PC-3 (cell line): ENCODE measurements at places on chromosomes 7 and 10. TPM values are rescaled to one million over a fixed set of nuclear protein-coding genes. Genes with fewer than 3 reads are reported as not detected.

The TAS2R41 gene
- not detected in 2 replicates for total RNA-seq

The TRIM73 gene
- 5.2 and 6.4 TPM in 2 replicates for total RNA-seq

The ZFAND2A gene
- total RNA-seq, result 11.7 and 28.4 TPM in 2 replicates

The SPDYE9 gene
- total RNA-seq, result not detected in 2 replicates

DNA sequence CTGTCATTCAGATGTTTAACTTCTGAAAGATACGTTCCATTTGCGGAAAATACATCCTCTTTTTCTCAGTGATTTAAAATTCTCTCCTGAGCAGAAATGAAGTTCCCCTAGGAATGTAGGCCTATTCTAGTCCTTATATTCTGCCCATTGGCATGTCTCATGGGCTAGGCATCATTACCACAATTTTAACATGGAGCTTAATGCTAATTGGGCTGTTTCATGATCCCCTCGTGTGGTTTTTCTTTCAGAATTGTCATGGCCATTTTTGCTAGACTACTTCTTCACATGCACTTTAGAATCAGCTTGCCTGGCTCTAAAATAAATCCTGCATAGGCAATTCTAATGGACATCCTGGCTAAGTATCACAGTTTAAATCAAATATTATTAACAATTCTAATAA lies 1.0 kb downstream of the TMEM176B start:
- no peaks in the 10 kb centered on the region for H3K4me1 ChIP-seq
- no peak for DNase-seq
- no peak overlapping the region for H3K4me3 ChIP-seq
- H3K27me3 ChIP-seq, result peaks cover 80% of the 10 kb centered on the region
- no peaks in the 10 kb centered on the region for H3K36me3 ChIP-seq

DNA sequence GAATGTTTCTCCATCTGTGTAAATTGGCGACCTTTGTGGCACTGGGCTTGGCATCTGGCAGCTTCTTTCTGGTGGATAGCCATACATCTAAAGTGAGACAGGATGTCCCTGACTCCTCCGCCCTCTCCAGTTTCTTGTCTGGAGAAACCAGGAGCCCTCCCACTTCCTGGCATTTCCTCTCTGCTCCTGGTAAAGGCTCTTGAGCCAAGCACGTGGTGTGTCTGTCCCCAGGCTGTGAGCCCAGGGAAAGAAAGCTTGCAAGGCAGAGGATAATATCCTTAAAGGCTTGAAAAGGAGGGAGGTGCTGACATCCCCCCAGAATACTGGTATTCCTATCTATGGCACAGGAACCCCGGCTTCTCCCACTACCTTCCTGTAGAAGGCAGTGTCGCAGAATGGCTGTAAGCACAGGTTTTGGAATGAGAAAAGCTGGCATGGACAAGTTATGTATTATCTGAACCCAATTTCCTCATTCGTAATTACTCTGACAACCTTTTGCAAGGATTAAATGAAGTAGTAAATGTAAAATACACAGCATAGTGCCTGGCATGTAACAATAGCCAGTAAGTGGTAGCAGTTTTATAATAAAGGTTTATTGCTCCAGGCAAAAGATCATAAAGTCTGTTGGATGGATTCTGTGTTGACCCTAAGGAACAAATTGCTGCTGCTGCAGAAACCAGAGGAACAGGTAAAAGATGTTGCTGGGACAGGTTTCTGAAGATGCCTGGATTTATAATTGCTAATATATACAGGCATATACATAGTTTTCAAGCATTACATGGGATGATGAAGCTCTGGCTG lies 11.8 kb upstream of the ACSL5 start:
- 0 out of 2 replicates have a peak overlapping the region, but pooled peaks have one; percentile 11 for H3K27ac ChIP-seq
- H3K4me1 ChIP-seq, result peaks cover 25% of the 10 kb centered on the region

DNA sequence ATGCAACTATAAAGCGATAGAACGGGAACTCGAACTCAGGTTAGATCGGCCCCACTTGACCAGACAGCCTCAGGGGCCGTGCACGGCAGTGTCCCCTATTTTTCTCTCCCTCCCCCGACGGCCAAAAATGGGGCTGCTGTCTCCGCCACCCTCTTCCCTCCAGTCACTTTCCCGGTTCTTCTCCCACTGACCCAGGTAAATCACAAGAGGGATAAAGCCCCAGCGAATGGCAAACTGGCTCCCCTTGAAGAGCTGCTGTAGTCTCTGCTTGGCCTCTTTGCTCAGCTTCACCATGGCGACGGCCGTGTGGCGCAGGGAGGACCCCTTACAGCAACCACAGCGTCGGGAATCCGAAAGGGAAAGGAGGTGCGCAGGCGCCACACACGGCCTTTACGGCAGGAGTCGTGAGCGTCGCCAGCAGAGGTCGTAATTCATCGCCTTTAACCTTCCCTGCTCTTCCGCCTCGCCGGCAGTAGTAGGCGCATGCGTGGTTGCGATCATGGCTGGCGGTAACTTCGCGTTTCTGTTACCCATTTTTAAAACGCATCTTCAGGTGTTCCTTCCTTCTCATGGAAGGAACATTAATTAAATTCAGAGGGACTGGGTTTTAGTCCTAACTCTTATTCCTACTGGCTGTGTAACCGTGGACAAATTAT lies at the start of gene TOMM7:
TOMM7 (minus strand) TSS at position 364 of the 656 bp plus-strand sequence; CDS start at position 294, 70 bp downstream.
- H3K4me3 ChIP-seq, result peak within 1 kb of the TSS; percentile 89
- peak; percentile 96 for DNase-seq
- H3K27me3 ChIP-seq, result no peaks in the 10 kb centered on the region

DNA sequence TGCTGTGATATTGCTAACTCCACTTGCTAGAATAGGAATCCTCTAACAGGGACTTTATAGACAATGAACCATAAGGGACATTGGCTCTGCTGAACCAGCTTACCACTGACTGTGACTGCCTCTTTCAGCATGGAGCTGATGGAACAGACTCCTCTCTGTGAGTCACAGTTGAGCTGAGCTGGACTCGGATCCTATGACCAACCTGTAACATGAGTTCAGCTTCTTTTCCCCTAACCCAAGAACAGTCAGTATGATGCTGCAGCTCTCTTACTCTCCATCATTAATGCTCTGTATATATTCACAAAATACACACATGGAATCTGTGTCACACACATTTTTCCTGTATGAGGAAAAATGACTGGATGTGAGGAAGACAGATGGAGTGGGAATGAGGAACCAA lies 177.9 kb upstream of the BET1 start:
- DNase-seq, result peak; percentile 80
- H3K27ac ChIP-seq, result peak overlapping the region; percentile 97
- no peak overlapping the region for H3K4me3 ChIP-seq
- H3K4me1 ChIP-seq, result peaks cover 24% of the 10 kb centered on the region
- no peaks in the 10 kb centered on the region for H3K36me3 ChIP-seq
- H3K27me3 ChIP-seq, result no peaks in the 10 kb centered on the region

- H3K36me3 ChIP-seq, result no peaks in the 10 kb centered on the region
- H3K4me1 ChIP-seq, result 0 out of 2 replicates have a peak, but pooled peaks cover 6% of the 10 kb centered on the region
- no peak overlapping the region for H3K4me3 ChIP-seq
- DNase-seq, result no peak
Measured at GRCh38 chr7:37942934-37943610, 22.6 kb downstream of the EPDR1 start.

- H3K36me3 ChIP-seq, result no peaks in the 10 kb centered on the region
- H3K27me3 ChIP-seq, result no peaks in the 10 kb centered on the region
- H3K4me3 ChIP-seq, result peak overlapping the region; percentile 52
- DNase-seq, result peak; percentile 87
- peaks cover 54% of the 10 kb centered on the region for H3K4me1 ChIP-seq
Measured at GRCh38 chr7:134512271-134512670, 15.1 kb upstream of the AKR1B10 start.

- H3K36me3 ChIP-seq, result no peaks in the 10 kb centered on the region
- peak; percentile 56 for DNase-seq
- H3K4me1 ChIP-seq, result 0 out of 2 replicates have a peak, but pooled peaks cover 6% of the 10 kb centered on the region
- no peak overlapping the region for H3K27ac ChIP-seq
Measured at GRCh38 chr7:79774150-79774549, 320.7 kb upstream of the MAGI2 start.

DNA sequence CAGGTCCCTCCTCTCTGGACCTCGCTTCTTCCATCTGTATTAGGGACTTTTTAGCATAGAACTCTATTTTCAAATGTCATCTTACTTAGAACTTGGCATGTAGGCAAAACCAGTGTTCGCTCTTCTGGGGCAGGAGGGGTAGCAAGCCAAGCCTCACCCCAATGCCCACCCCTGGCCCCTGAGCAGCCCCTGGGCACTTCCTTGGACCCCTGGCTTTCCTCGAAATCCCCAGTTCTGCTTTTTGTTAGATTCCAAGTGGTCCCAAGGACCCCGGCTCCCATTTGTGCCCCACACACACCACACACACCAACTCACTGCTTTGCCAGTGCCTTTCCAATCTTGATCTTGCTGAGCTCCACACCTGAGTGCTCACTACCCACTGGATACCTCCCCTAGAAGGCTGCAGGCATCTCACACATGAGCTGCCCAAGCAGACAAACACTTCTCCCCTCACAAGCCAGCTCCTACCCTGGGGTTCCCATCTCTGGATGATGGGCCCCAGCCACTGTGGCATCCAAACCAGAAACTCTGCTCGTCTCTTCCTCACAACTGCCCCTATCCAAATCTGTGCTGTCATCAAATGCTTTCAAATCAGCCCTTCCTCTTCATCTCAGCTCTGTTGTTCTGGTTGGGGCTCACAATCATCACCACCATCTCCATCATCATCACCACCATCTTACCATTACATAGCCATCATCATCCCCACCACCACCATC lies 167.9 kb upstream of the ZMIZ1 start:
- H3K27ac ChIP-seq, result no peak overlapping the region
- DNase-seq, result no peak
- no peaks in the 10 kb centered on the region for H3K4me1 ChIP-seq
- no peak overlapping the region for H3K4me3 ChIP-seq

GRCh38 chr10:50417886-50418830 lies 166.8 kb upstream of the ASAH2 start:
- H3K27ac ChIP-seq, result no peak overlapping the region
- H3K36me3 ChIP-seq, result no peaks in the 10 kb centered on the region
- peaks cover 34% of the 10 kb centered on the region for H3K4me1 ChIP-seq
- no peak overlapping the region for H3K4me3 ChIP-seq
- DNase-seq, result peak; percentile 65
- H3K27me3 ChIP-seq, result no peaks in the 10 kb centered on the region

GRCh38 chr7:131633342-131633843 lies 77.0 kb upstream of the PODXL start:
- peak; percentile 86 for DNase-seq
- H3K27me3 ChIP-seq, result no peaks in the 10 kb centered on the region
- H3K27ac ChIP-seq, result peak overlapping the region; percentile 85
- H3K4me1 ChIP-seq, result peaks cover 39% of the 10 kb centered on the region
- H3K36me3 ChIP-seq, result no peaks in the 10 kb centered on the region

DNA sequence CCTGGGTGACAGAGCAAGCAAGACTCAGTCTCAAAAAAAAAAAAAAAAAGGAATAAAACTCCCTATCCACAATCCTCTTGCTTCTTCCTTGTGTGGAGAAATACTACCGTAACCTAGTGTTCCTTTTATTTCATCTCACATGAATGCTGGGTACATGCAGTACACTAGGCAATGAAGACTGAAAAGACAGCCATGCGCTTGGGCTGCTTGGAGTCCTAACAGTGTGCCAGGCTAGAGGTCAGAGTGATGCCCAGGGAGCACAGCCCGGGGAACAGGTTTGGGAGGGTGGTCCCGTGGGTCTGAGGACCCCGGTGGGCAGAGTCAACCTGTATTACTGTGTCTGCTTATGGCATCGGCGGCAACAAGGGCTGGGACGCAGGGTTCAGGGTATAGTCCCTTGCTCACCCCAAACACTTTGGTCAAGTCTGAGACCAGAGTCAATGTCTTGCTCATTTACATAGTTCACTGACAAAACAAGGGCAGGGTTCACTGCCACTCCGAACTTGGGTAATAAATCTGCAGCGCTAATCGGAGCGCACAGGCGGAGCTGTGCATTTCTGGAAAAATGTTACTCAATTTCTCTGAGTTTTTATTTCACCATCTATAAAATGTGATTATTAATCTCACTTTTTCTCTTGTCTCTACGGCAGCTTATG lies 118.0 kb downstream of the CLEC2L start:
- no peak overlapping the region for H3K27ac ChIP-seq
- peaks cover 44% of the 10 kb centered on the region for H3K36me3 ChIP-seq
- no peak overlapping the region for H3K4me3 ChIP-seq
- H3K27me3 ChIP-seq, result no peaks in the 10 kb centered on the region
- no peak for DNase-seq
- H3K4me1 ChIP-seq, result peaks cover 4% of the 10 kb centered on the region; the same call in 1 of the 2 replicates

DNA sequence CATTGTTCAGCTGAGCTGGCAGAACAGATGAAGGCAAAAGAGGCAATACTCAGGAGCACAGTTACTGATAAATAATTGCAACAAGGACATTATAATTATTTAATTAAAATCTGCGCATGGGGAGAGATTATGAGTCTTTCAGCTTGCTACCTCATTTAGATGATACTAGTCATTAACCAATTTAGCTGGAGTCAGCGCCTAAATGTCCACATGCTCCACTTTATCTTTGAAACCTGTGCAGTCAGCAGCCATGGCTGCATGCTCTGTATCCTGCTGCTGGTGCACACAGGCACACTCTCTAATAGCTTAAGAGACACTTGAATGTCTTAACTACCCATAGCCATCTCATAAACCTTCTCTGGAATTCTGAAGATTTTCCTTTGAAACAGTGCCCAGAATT lies 196.8 kb downstream of the PPP1R3A start:
- H3K27ac ChIP-seq, result no peak overlapping the region
- no peak for DNase-seq
- H3K36me3 ChIP-seq, result no peaks in the 10 kb centered on the region
- no peak overlapping the region for H3K4me3 ChIP-seq

DNA sequence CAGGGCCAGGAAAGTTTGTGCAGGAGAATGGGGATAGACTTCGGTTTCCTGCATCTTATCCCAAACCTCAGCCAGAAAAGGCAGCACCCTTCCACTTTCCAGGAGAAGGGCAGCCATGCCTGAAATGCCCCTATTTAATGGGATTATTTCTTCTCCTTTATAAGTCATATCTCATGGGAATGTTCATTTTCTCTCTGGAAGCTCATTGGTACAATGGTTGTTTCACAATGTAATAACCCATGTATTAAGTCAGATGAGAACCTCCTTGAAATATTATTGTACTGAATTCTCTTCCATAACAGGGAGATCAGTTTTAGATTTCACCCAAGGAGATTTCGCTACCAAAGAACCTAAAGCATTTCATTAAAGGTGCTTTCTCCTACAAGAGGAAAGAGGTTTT lies 457.5 kb downstream of the KCNMA1 start:
- peaks cover 36% of the 10 kb centered on the region for H3K4me1 ChIP-seq
- peak overlapping the region; percentile 48 for H3K27ac ChIP-seq
- H3K4me3 ChIP-seq, result no peak overlapping the region
- H3K27me3 ChIP-seq, result no peaks in the 10 kb centered on the region
- no peak for DNase-seq
- H3K36me3 ChIP-seq, result no peaks in the 10 kb centered on the region

DNA sequence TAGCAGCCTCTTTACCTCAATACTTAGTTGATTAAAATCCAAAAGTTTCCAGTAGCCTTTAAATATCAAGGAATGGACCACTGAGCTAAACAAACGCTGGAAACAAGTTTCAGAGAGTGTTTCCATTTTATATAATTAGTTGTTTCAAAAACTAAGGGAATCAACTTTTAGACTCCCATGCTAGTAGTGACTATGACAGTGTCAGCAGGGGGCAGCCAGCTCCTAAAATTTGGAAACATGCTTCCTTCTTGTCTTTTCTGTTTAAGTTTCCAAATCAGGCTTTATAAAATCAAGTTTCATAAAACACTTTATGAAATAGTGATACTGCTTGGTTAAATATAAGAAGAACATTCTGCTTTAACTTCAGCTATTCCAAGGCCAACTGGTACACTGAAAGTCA lies 138.2 kb upstream of the TMEM229A start:
- no peaks in the 10 kb centered on the region for H3K36me3 ChIP-seq
- DNase-seq, result peak; percentile 66
- no peak overlapping the region for H3K27ac ChIP-seq
- no peaks in the 10 kb centered on the region for H3K27me3 ChIP-seq

- peaks cover 46% of the 10 kb centered on the region for H3K27me3 ChIP-seq
- no peak overlapping the region for H3K4me3 ChIP-seq
- H3K36me3 ChIP-seq, result no peaks in the 10 kb centered on the region
- peak; percentile 76 for DNase-seq
Measured at GRCh38 chr7:31373337-31374289, 33.1 kb upstream of the NEUROD6 start.
